ENCODE measurements at places on chromosomes 2 and 18.

- no peak for DNase-seq
These were observed 329.4 kb upstream of the RAB12 start for GRCh38 chr18:8279781-8280330.

DNA sequence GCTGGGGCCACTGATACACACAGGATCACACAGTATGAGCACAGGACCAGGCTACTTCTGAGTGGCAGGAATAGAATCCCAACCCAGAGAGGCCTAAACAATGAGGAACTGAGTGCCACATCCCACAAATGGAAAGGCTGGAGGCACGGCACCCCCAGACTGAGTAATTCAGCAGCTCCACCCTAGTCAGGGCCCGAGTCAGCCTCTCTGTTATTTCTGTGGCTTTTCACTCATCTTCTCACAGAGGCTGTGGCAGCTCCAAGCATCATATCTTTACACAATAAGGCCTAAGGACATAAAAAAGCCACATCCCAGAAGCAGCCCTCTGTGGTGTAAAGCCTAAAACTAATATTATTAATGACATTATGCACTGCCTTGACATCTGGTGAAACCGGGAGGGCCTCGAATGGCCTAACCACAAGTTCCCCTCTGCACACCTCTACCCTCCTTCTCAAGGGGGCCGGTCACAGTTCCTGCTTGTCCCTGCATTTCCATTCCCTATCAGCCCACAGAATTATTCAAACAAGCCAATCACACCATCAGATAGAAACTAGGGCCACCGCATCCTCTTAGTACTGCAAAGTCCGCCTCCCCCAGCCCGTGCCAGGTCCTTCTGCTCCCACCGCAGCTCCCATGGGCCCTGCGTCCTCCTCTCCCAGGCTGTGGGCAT, 12.5 kb upstream of the MAL start:
- no peak for DNase-seq

DNA sequence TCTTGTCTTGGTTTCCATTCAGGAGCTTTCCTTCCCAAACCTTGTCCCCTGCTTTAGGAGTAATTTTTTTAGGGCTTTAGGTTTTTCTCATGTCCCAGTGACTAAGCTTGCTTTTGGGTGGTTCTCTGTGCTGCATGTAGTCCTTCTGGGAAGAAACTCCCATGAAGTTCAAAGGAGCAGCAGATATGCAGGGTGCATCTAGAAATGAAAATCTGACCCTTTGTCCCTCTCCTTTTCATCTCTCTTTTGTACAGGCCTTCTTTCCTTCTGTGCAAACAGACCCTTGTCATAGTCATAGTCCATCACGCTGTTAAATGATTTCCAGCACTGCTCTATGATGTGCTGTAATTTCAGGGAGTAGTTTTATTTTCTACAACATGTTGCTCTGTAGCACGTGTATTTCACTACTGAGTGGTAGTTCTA, 20.4 kb downstream of the FMNL2 start:
- DNase-seq, result no peak

DNA sequence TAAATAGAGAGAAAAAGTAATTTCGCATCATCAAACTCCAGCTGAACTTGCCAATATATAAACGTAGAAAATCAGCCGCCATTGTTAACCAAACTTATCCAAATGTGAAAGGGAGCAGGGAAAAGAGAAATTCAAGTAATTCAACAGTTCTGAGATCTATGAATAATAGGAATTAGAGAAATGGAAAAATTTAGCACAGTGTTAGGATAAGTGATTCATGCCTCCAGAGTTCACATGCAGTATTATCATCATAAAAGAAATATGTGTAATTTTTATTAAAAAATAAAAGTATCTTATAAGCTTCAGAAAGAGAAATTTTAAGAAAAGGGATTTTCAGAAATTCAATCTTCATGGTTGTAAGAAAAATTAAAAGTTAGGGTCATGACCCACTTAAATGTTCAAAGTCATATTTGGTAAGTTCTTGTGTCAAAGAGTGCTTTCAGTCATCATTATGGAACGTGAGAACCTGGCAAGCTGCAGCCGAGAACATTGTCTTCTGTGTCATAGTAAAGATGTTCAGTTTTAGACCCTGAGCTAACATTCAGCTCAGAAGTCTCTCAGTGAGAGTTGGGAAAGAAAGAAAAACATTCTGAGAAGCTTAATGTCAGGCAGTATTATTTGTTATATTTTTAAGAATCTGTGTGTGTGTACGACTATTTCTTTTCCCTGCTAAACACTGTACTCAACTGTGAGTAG, 414.3 kb upstream of the RGPD4 start:
- no peak for DNase-seq

- no peak for DNase-seq
These were observed 40.7 kb upstream of the TRIM43 start for GRCh38 chr2:95551055-95551568.

DNA sequence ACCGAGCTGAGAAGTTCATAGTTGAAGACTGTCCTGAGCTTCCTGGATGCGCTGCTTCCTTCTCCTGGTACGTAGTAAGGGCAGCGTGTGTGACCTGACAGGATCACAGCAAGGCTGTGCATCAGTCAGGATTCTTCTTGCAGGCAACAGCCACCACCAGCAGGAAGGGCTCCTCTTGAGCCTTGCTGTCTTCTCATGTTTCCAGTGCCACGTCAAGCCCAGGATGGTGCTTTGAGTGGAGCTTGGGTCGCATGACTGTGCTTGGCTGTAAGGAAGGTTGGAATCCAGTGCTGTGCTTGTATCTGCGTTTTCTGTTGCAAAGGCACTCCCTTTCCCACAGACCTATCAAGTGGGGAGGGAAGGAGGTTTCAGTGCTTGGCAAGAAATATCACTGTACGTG, 194.3 kb downstream of the LDLRAD4 start:
- no peak for DNase-seq

DNA sequence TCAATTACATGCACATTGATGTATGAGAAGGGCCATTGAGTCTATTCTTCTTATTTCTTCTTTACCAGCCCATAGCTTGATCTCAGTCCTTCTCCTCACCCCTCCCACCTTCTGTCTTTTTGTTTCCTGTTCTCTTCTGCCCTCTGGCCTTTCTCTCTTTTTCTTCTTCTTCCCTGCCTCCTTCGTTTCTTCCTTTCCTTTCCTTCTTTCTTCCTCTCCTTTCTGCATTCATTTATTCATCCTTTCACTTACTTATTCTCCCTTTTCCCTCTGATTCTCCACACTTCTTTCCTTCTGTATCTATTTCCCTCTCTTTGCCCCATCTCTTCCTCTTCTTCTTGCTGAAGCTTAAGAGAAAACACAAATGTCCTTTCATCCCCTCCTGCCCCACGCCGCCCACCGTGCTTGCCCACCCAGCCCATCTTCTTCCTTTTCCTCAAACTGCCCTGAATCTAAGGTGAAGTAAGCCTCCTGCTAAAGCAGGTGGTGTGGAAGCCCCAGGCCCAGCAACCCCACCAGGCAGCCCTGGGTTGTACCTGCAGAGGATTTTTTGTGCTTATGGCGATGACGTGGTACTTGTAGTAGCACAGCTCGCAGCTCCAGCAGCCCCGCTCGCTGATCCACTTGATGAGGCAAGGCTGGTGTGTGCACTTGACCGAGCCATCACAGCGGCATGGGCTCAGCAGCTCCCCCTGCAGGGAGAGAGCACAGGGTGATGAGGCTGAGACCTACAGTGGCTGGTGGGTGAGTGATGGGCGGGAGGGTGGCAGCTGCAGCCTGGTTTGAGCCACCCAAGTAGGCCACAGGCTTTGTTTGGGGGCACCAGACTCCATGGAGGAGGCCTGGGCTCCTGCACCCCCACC, 89.0 kb downstream of the MARCHF4 start:
- no peak for DNase-seq

DNA sequence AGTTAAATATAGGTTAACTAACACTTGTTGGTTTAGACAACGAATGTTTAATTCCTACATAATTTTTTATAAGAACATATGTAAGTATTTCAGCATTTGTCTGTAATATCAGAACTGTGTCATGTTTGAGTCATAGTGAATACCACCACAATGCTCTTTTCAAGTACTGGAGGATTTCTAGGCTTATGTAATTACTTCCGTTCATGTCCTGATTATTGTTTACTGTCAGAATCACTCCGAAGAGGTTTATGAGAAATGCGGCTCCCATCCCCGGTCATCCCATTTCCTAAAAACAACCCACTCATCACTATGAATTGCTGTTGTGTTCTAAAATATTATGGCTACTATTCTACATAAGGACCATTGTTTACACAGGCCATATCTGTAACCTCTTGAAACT, 45.1 kb downstream of the CDH19 start:
- DNase-seq, result no peak

DNA sequence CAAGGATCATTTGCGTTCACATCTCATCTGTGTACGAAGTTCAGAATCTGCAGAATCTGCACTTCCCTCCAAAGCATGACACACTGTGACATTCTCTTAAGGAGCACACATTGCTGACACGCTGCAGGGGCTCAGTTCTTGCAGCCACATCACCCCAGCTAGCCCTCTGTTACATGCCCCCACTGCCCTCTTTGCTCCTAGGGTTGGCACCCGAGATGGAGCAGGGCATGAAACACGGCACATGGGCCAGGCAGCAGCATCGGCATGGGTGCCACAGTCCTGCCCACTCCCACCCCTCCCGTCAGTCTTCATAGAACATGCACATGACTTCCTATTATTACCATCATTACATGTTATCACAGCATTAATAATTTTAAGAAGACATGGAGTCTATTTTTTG, 76.4 kb downstream of the COL6A3 start:
- DNase-seq, result no peak

DNA sequence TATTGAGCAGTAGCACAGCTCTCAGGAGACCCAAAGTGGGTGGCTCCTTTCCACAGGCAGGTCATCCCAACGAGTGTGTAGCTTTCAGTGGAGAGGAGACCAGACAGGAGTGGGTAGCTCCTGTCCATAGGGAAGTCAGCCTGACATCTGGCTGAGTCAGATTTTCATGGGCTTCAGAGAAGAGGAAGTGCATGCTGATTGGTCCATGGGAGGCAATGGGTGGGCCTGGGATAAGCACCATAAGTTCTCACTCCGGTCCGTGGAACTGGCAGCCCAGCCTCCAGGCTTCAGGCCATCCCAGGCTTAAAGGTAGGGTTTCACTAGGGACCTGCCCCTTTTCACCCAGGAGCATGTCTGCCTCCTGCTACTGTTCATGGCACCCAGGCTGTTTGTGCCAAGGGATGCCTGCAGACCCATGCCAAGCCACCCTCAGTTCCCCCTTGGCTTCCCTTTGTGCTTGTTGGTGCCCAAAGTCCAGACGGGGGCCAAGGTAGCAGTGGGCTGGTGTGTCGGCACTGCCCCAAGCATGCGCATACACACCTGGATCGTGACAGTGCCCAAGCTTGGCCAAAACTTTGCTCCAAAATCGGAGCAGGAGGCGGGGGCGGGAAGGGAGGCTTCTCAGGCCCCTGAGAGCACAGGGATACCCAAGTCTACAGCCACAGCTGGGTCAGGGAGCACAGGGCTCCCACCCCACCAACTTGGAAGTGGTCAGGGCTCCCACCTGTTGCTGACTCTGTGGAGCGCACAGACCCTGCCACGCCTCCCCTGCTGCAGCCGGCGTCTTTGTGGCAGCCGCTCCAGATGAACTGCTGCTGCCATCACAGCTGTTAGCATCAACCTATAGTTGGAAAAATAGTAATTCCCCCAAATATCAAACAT, 26.4 kb downstream of the MARCHF7 start:
- no peak for DNase-seq

DNA sequence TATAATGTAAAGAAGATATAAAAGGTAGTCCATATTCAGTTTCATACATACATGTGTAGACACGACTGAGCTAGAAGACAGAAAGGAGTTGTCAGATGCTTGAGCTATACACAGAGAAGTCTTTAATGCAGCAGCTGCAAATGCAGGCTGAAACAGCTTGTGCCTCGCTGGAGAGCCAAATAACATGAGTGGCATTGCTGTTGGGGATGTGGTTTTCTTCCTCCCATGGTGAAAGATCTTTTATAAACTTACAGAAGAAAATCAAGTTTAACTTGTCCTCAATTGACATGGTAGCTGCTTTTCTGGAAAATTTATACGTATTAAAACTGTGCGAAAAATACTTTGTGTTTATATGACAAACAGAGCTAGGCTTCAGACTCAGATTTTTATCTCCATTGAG, 16.4 kb upstream of the IL1R1 start:
- DNase-seq, result no peak

DNA sequence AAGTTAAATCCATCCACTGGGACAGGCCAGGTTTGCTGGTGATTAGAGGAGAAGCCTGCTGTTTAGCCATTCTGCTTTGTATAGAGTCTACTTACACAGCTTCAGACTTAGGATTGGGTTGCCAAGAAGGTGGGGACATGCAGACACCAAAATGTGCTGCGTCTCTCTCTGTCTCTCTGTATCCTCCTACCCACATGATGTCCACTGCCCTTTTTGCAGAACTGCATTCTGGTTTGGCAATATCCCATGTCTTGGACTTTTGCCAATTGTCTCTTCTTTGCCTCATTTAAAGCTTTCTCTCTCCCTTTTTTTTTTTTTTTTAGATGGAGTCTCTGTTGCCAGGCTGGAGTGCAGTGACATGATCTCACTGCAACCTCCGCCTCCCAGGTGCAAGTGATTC, 261.1 kb upstream of the FN1 start:
- no peak for DNase-seq

- DNase-seq, result no peak
These were observed 21.1 kb downstream of the NBAS start for GRCh38 chr2:15539999-15540398.

DNA sequence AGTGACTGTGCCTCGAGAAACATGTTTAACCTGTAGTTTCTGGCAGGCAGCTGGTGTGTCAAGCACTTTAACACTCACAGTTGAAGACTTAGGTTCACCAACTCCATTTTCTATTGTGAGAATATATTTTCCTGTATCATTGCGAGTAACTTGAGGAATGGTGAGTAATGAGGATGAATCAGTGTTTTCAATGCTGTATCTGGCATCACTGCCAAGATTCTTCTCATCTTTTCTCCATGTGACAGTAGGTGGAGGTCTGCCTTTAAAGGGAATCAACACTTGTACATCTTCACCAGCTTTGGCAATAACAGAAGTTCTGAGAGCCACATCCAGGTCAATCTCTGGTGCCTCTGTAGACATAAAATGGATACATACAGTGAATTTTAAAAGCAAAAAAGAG, 72.8 kb downstream of the PLEKHA3 start:
- no peak for DNase-seq

DNA sequence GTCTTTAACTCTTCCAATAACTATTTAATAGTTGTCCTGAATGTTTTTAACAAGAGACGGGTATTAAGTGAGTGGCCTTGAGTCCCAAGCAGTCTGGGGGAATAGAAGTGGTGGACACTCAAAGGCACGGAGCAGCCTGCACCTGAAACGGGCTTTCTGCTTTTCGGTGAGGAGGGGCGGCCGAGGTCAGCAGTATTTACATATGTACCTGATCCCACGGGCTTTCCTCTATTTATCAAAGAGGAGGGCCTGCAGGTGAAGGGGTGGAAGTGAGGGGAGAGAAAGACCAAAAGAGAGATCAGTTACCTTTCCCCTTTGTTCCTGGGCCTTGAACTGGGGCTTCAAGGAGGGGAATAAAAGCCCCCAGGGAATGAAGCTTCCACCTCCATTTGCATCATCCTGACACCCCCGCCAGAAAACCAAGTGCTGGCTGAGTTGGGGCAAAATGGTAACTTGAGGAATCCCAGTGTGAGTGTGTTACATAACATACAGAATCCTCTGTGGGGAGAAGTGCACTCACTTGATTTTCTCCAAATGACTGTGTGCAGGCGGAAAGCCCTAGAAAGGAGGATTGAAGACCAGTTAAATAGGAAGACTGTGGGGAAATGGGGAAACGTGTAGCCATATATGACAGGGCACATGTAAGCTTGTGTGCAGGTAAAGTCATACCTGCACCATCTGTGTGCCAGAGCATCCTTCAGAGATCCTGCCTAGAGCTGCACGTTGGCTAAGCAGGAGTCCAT, 12.4 kb downstream of the POU3F3 start:
- no peak for DNase-seq

- DNase-seq, result no peak
These were observed 54.2 kb downstream of the COMMD1 start for GRCh38 chr2:61959381-61960293.
